Activated naive CD4-positive, alpha-beta T cell (primary cell): ENCODE measurements at places on chromosomes 1 and 21.

DNA sequence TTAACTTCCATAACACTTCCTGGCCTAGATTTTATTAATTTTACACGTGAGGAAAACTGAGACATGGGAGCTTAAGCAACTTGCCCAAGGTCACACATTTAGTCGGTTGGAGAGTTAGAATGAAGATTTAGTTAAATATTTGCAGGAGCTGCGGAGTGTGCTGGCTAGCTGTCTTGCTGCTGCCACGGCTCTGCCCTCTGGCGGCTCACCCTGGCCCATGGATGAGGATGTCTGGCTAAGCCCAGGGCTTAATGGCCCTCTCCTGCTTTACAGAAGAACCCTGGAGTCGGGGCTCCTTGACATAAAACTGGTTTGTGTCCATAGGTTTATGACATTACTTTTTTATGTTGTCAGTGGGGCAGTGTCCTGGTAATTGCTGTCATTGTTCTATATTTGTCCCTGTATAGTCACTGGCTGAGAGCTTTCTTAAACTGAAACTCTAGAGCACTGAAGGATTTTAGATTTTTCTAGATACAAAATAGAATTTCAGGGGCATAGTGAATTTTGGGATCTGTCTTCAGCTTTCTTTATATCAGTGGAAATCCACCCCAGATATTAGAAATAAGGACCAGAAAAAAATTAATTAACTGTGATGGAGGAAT lies 88.9 kb upstream of the WLS start:
- no peak for DNase-seq

- DNase-seq = no peak
Observed at GRCh38 chr1:32539584-32540571, 651 bp downstream of the ZBTB8A start.

DNA sequence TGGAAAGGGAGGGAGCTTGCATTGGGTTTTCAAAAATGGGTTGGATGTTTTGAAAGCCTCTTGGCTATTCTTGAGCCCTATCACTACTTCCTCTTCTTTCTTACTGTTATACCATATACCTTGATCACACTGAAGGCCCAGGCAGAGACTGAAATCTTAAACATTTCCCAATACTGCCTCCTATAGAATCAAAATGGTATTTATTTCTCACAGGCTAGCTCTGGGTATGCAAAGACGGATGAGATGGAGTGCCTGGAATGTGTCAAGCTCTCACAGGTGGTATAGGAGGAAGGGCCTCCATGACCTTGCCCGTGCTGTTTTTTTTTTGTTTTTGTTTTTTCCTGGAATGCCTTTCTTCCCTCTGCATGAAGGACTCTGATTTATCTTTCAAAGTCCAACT lies 268.4 kb upstream of the USP24 start:
- DNase-seq = no peak

DNA sequence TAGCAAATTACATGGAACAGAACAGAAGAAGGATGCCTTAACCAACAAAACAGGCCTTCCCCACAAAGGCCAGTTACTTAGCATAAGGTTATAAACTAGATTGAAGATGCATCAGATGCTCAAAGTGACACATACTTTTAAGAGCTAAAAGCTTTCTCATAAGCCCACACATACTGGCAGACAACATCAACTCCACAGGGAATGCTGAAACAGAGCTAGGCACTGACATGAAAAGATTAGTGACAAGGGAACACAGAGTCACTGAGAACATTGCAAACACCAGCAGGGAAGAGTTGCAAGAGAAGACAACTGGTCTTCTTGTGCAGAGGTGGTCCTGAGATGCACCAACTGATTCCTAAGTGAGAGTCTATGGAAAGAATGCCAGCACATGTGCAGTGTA lies 6.9 kb downstream of the TTC13 start:
- no peak for DNase-seq

- no peak for DNase-seq
Observed at GRCh38 chr1:178470411-178470960, 26.3 kb downstream of the CLEC20A start.

DNA sequence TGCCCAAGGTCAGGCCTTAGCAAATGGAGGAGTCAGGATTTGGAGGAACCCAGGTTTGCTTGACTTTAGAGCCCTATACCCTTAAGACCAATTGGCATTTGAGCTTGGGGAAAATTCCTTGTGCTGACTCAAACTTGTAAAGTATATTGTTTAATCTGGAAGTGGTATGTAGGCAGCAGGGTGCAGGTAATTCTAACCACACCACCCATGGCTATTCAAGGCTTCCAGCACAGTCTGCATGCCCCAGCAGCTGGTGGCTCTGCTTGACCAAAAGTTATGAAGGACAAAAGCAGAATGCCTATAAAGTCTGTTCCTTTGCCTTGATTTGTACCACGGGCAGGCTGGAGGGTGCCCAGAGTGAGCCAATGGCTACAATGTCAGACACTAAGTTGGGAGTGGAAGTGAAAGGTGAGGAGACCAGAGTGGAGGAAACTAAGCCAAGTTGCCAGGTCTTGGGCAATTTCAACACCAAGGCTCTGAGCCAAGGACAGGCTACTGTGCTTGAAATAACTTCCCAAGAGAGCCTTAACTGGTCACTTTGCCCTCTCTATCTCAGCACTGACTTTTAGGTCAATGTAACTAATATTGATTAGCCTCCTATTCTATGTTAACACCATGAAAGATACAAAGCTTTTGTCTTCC lies 4.7 kb upstream of the G0S2 start:
- no peak for DNase-seq

GRCh38 chr1:156947818-156948525 lies 27.5 kb downstream of the LRRC71 start:
- DNase-seq = no peak

DNA sequence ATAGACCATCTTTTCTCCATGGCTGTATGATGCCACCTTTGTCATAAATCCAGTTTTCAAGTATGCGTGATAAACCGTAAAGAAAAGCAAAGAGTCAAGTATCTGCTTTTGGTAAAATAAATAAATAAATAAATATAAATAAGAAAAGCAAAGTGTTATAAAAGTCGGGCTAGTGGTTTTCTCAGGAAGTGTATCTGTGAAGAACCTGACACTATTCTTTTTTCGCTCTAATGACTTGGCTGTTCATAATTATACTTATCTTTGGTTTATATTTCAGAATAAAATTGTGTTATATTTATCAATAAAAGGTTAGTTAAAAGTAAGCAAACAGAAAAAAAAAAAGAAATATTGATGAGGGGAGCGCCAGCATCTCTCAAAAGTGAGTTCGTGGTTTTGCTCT lies 594 bp upstream of the EXO5 start:
- DNase-seq = no peak

- DNase-seq = no peak
Observed at GRCh38 chr1:182217071-182217470, 155.6 kb upstream of the ZNF648 start.

DNA sequence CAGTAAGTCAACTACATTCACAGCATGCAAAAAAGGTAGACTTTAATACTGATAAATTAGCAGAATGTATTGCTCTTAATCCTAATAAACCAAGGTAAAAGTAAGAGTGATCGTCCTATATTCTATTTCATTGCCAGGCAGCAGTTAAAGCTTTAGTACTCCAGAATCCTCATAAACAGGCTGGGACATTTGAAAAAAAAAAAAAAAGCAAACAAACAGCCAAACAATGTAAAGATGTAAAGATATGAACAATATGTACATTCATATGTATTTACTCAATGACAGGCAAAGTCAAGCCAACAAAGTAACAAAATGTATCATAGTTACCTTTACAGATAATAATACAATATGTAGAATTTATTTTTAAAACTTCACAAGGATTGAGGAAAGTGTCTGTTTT lies 383.6 kb downstream of the COL11A1 start:
- no peak for DNase-seq

GRCh38 chr1:156852418-156852874 lies 6.5 kb downstream of the INSRR start:
- no peak for DNase-seq

- no peak for DNase-seq
Observed at GRCh38 chr1:232452117-232452516, 177.8 kb downstream of the SIPA1L2 start.

DNA sequence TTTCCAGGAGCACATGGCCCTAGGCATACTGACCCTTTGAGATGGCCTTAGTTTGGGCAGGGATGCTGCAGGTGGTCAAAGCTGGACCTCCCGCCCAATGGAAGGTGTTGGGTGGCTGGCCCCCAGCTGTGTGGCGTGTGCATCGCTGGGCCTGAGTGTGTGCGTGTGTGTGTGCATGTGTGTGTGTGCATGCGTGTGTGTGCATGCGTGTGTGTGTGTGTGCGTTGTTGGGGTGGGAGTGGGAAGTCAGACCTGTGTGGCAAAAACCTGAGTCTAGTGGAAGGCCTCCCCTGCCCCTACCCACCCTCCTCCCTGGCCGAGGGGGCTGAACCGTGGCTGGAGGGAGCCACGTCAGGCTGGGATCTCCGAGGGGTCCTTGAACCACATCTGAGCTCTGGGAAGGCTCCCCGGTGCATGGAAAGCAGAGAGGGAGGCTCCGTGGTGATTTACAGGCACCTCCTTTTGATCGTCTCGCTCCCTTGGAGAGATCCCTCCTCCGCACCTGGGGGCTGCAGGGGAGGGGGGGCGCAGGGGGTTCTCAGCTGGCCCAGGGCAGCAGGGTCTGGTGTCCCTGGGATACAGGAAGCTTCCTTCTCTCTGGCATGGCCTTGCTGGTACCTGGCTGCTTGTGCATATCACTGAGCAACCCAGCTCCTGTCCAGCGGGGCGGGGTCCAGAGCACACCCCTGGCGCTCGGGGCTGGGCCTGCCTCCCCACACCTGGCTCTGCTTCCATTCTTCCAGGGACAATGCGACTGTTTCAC lies 124.7 kb upstream of the WNT4 start:
- no peak for DNase-seq

GRCh38 chr1:230222678-230223077 lies 155.6 kb downstream of the GALNT2 start:
- DNase-seq = no peak

DNA sequence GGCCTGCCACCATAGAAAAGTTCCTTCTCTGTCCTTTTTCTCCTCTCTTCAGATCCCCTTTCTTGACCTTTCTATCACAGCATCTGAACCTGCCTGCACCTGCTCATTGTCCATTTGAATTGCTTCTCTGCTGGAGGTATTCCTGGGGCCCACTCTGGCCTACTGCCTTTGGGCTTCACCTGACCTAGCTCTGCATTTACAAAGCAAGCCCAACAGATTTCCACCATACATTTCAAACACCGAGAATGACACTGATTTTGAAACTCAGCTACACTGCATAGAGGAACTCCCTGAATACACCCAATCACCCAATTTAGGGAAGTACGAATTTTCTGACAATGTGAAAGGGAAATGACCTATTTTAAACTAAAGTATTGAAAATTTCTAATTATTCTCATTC lies 284.5 kb upstream of the USP25 start:
- no peak for DNase-seq

- no peak for DNase-seq
Observed at GRCh38 chr1:156707417-156708217, 2.2 kb upstream of the CRABP2 start.

GRCh38 chr1:15756143-15757015 lies 2.2 kb upstream of the FBLIM1 start:
- no peak for DNase-seq

DNA sequence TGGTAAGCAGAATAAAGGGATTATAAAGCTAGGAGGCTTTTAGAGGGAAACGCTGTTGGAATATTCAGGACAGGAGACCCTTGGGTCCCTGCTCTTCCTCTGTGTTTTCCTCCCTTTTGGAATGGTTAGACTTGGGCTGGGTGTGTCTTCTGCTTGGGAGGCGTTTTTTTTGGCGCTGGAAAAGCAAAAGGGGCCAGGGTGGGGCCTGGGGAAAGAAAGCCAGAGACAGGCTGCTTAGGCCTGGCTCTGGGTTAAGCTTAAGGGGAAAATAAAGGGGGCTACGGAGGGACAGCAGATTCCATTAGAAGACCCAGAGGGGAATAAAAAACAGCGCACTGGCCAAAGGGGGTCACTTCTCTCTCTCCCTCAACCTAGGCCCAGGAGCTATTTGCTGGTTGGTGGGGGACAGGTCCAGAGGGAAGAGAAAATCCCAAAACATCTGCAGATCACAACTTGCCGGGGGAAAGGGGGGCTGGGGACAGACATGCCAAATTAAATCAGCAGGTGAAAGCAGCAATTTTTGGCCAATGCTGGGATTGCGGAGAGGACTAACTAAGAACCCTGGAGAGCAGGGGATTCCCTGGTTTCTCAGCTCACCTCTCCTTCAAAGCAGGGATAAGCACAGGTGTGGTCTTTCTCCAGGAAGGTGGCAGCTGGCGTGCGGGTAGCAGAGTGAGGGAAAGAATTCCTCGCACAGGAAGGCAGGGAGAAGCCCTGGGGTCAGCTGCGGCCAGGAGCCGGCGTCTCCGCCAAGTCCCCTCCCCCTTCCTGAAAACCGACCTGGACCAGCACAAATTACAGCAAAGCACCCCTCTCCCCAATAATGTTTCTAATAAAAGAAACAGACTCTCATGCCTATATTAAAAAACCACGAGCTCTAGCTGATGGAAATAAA lies 82.2 kb upstream of the AK4 start:
- DNase-seq = no peak

DNA sequence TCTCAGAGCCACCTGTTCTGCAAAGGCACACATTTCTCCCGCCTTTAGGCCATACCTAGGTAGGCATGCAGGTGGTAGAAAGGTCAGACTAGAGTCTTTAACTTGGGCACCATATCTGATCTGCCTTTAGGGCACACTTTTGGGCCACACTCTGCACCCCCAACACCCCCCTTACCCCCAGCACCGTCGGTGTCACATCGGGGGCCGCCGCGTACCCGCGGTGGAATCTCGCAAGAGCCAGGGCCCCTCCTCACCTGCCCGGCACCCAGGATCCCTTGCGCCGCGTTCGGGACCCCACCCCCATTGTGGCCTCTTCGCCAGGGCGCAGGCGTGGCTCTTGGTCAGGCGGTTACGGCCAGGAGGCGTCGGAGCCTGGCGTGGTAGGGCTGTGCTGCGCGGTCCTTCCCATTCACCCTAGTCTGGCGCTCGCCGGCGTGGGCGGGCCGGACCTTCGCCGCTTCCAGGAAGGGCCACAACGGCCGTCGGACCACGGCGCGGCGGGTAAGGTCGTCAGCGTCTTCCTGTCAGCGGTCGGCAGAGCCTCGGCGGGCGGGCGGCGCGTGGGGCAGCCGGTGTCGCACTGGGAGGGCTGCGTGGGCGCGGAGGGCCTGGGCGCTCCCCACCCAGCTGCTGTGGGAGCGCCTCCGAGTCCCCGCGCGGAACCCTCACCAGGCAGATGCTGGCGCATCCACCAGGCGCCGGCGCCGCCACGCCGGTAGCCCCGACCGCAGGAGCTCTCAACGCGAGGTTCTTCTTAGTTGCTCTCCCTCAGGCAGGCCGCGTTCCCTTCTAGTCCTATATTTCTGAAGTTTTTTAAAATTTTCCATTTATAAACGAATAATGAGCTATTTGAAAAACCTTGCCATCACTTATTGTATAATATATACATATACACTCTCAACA lies at the start of gene DNAH14:
Gene DNAH14, plus strand, starts transcription at position 341 of the 903 bp plus-strand sequence. CDS start 23,028 bp downstream, outside the sequence.
- DNase-seq = no peak

- DNase-seq = no peak
Observed at GRCh38 chr21:40067751-40068150, 200.5 kb downstream of the PCP4 start.

- DNase-seq = no peak
Observed at GRCh38 chr21:45769294-45769693, 125.8 kb downstream of the PCBP3 start.

- DNase-seq = no peak
Observed at GRCh38 chr1:35876988-35877387, 6.0 kb upstream of the AGO1 start.
